Kidney glomerular epithelial cell (primary cell): ENCODE measurements at places on chromosomes 13 and 19.

DNA sequence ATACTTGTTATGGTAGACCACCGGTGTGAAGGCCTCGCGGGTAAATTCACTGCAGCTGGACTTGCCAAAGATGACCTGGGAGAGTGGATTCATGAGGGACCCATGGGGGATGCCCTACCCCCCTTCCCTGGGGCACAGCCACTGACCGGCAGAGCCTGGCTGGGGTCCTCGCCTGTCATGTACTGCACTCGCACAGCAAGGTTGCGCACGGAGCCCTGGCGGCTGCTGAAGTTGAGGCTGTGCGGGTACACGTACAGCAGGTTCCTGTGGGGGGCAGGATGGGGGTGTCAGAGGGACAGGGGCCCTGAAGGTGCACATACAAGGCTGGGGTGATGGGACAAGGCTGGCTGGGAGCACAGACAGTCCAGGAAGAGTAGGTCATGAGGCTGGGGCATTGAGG is 1.4 kb upstream of the ANGPTL8 start:
- DNase-seq = no peak

- DNase-seq = no peak
Measured at GRCh38 chr13:42615691-42616090, 41.7 kb downstream of the TNFSF11 start.

DNA sequence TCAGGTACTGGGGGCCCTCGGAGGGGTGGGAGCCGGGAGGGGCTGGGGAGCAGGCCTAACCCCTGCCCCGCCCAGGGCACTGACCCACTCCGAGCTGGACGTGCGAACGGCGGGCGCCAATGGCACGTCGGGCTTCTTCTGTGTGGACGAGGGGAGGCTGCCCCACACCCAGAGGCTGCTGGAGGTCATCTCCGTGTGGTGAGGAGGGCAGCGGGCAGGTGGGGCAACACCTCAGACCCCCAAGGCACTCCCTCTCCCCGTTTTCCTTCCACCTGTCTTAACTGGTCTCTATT is 18.2 kb downstream of the HPN start:
- no peak for DNase-seq

DNA sequence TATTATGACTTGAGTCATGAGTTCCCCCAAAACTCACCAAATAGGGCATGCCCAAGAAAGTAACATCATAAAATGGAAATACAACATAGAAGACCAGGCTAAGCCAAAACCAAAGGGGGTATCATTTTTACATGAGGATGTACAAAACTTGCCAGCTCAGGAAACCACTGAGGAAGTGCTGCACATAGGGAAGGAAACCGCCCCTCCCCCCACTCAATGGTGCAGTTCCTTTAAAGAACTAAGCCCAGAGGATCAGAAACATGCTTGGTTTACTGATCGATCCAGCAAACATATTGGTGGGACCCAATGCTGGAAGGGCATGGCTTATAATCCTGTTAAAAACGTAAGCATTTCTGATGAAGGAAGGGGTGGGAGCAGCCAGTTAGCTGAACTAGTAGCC is 4.2 kb upstream of the ZNF486 start:
- no peak for DNase-seq

DNA sequence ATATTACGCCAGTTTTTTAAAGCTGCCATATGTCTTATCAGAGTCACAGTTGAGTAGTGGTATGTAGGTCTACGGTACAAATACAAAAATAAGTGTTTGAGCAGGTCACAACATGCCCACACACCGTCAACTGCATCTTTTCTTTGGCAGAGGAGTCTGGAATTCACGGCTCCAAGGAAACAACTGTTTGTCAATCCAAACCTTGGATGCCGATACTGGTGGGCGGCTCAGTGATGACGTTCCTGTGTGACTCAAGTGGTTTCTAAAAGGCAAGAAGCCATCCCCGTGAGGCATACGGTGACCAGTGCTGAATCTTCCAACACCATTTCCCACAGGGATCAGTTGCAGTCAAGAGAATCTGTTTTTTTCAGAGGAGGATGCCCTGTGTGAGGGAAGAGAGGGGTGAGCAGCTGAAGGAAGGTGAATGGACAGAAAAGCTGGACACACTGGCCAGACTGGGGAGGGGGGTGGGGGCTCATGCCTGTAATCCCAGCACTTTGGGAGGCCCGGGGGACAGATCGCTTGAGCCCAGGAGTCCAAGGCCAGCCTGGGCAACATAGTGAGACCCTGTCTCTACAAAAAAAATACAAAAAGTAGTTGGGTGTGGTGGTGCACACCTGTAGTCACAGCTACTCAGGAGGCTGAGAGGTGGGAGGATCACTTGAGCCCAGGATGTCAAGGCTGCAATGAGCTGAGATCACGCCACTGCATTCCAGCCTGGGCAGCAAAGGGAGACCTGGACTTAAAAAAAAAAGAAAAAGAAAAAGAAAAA is 22.8 kb upstream of the CEBPG start:
- DNase-seq = no peak

DNA sequence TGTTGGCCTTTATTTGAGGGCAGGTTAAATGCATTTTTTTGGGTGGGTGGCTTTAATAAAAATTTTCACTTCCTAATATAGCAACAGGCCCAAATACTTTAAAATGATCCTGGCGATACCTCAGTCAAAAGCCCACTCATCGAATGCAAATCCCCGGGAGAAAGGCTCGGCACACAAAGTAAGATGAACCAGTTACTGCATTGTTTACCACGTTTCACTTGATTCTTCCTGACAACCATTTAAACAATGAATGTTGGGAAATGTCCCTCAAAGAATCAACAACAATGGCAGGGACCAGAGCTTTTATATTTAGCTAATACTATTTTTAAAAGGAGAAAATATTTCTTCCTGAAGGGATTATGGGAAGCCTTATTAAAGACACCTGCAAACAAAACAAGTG is 187.7 kb downstream of the ABCC4 start:
- no peak for DNase-seq
